ENCODE measurements at places on chromosomes 3 and 15.

- no peak for DNase-seq
Measured at GRCh38 chr3:113213896-113214587, 2.7 kb downstream of the BOC start.

DNA sequence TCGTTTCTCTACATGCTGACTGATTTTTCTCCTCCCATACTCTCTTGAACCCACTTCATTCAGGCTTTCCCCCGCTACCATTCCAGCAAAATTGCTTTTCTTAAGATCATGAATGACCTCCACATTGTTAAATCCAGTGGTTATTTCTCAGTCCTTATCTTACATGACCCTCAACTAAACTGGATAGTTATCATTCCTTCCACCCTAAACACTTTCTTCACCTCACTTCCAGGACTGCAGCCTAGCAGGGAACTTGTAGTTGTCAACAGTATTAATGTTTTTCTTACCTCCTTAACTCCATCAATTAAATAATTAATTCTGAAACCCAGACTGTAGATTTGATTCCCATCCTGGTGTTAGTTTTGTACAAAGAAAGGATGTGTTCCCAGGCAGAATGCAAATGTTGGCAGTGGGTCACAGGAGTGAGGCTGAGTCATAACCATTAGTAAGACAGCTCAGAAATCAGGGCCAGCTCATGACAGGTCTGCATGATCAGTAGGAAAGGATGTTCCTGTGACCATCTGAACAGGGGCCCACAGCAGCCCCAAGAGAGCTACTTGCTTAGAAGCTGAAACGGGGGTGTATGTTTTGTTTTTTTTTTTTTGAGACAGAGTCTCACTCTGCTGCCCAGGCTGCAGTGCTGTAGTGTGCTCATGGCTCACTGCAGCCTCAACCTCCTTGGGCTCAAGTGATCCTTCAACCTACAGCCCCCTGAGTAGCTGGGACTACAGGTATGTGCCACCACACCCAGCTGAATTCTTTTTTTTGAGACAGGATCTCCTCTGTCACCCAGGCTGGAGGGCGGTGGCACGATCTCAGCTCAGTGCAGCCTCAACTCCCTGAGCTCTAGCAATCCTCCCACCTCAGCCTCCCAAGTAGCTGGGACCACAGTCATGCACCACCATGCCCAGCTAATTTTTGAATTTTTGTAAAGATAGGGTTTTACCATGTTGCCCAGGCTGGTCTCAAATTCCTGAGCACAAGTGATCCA is 9.1 kb downstream of the BCL2L10 start:
- no peak for DNase-seq

DNA sequence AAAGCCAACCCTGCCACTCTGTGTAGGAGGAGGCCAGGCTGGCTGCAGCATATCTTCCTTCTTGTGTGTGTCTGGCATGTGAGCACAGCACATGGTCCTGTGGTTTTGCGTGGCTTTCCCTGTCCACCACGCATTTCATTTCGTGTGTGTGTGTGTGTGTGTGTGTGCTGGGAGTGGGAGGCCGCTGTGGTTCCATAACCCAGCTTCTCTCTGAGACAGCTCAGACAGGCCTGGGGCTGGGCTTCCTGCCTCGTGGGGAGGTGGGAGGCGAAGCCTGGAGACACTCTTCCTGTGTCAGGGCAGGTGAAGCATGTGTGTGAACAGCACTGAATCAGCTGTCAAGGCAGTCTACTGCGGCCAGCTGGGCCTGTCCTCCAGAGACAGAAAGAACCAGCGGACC is 16.0 kb upstream of the MRPS22 start:
- no peak for DNase-seq

DNA sequence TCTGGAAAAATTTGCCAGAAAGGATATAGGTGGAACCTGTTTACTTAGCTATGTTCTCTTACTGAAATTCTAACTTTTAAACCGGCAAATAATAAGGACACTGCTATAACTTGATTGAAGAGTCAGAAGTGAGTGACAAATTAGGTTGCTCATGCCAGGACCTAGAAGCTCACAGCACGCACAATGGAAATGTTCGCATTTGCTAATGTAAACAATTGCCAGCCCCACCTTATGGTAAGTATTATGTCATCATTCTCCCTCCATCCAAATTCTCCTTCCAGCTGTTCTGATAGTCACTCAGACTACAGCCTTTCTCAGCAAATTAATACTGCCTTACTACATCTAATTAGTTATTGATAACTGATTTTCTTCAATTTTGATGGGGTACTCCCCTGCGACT is 4.8 kb upstream of the STXBP5L start:
- no peak for DNase-seq

GRCh38 chr3:152026033-152026556 is 152.7 kb downstream of the SUCNR1 start:
- no peak for DNase-seq

GRCh38 chr3:106628407-106628806 is 748.8 kb upstream of the CCDC54 start:
- DNase-seq: no peak

- no peak for DNase-seq
Measured at GRCh38 chr15:36133742-36134141, 445.7 kb upstream of the CDIN1 start.

- DNase-seq: peak; percentile 56
Measured at GRCh38 chr15:85689729-85690128, 105.0 kb downstream of the KLHL25 start.

DNA sequence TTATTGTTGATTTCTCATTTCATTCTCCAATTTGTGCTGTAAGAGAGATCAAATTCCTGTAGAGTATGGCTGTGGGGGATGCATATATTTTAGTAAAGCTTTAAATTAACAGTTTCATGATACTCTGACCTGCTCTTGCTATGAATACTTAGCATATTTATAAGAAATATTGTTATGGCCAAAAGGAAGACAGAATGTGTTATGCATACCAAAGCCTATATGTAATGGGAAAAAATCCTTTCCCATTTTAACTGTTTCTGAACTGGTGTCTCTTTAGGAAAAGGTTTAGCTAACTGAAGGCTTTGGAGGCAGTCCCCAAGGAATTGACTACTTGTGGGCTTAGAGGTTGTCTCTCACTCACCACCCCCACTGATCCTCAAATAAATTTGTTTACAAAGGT is 59.2 kb downstream of the CADPS start:
- no peak for DNase-seq

GRCh38 chr3:137171834-137172603 is 214.2 kb downstream of the IL20RB start:
- no peak for DNase-seq

DNA sequence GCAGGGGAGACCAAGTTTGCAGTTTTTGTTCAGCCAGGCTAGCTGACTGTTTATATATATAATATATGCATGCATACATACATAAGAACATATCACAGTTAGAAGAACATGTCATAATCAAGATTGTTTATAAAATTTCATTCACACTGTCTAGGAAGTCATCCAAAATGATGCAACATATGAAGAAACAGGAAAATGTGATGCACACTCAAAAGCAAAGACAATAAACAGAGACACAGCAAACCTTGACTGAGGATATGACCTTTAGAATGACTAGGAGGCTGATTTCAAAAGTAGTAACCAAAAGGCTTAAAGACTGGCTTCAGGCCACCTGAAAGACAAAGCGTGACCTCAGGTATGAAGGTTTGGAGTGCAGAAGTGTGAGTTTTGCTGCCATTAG is 166.2 kb upstream of the NDN start:
- DNase-seq: no peak

- DNase-seq: no peak
Measured at GRCh38 chr3:55826731-55827496, 339.8 kb upstream of the WNT5A start.

DNA sequence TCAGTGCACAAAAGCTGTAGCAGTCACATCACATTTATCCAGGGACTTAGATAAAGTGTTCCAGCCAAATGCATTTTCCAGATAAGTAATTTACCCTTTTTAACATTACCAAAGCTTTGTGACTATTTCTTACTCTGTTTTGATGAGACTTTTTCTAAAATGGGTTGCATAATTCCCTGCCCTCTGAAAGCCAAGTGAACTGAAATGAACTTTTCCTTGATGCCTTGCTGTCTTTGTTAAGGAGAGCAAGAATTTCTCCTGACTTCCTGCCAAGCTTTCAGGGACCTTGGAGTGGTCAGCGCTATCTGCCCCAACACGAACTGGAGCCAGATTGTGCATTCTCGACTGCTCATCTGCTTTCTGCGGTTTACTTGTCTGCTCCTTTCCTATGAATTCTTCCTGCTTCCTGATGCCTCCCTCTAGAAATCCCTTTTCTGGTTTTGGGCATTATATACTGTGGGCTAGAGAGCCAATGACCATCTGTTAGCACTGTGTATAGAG is 34.8 kb downstream of the EIF4E3 start:
- no peak for DNase-seq

- no peak for DNase-seq
Measured at GRCh38 chr15:76185716-76186115, 125.6 kb downstream of the ETFA start.

- DNase-seq: no peak
Measured at GRCh38 chr3:194105292-194105691, 30.7 kb upstream of the HES1 start.

- DNase-seq: peak; percentile 80
Measured at GRCh38 chr15:81001152-81002008, 657 bp downstream of the TLNRD1 start.

DNA sequence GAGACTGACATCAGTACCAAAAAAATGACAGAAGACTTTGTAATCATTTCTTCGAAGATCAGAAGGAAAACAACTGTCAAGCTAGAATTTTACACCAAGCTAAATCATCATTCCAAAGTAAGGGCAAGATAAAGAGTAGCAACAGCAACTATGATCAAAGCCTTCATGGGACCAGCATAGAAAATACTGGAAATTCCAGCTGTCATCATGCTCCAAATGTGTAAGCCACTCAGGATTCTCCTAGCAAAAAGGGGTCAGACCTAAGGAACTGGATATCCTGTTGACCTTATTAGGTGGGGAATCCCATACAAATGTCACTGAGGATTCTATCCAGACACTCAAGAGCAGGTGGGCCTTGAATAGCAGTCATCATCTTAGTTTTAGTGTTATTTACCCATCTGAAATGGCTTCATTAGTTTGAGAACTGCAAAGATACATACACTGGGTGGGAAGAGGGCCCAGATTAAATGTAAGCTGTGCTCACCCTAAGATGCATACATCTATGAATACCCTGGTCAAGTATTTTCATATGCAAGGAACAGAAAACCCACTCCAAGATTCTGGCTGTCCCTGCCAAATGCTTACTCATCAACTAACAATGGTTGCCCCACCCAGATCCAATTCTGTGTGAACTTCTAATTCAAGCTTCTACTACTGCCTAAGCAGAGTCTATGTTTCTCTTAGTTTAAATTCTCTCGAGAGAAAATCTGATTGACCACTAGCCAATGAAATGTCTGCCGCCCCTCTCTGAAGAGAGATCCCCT is 33.5 kb downstream of the CLDN18 start:
- DNase-seq: no peak

- DNase-seq: no peak
Measured at GRCh38 chr3:118088696-118089095, 946.0 kb downstream of the IGSF11 start.

DNA sequence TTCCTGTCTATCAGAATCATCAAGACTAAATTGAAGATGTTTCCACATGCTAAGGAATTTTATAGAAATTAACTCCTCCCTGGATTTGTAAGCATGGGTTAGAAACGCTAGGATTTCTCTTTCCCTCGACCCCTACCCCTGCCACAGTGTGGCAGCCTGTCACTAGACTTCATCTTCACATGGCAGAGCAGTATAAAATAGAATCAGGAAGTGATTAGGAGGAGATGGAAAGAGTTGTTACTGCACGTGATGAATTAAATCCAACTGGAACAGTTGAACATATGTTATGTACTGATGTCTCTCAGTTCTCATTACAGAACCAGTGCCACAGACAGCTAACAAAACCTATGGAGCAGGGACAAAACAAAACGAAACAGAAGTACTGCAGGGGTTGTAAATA is 130.0 kb upstream of the BNIP2 start:
- no peak for DNase-seq

GRCh38 chr3:20079621-20080020 is 39.4 kb downstream of the KAT2B start:
- DNase-seq: no peak

DNA sequence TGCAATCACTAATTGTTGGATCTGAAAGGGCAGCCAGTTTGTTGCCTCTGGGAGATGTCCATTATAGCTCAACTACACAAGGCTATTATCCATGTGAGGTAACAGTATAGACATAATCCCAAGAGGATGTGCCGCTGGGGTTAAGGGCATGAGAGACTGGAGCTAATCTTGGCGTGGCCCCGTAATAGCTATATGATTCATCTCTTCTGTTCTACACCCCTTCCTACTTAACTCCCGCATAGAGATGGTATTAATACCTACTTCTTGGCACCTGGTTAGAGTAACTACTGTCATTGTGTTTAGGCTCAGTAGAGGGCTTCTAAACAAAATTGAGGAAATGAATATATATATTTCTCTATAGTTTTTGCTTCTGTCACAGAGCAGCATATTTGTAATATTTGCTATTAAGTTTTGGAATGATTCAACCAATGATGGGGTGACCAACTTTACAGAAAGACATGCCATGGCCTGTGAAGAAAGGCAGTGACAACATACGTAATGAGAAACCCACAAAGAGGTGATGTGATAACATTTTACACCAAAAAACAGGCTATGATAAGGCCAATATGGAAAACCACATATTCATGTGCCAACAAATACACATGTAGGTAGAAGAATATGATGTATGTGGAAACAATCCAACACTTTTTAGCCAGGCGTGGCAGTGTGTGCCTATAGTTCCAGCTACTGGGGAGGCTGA is 76.8 kb upstream of the DPH6 start:
- DNase-seq: no peak

DNA sequence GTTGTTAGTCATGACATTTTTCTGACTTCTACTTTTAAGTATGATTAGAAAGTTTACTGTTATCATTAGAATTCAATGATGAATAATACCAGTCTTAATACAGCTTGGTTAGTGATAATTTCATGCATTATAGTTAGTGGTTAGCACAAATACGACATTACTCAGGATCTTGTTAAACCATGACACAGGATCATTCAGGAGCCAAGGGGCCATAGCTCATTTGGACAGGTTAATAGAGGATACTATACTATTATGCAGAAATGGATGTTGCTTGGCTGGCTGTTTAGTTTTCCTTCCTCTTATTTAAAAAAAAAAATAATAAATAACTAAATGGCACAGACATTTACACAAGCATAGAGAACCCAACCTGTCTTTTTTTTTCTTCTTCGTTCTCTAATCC is 55.5 kb downstream of the NSUN3 start:
- DNase-seq: no peak

DNA sequence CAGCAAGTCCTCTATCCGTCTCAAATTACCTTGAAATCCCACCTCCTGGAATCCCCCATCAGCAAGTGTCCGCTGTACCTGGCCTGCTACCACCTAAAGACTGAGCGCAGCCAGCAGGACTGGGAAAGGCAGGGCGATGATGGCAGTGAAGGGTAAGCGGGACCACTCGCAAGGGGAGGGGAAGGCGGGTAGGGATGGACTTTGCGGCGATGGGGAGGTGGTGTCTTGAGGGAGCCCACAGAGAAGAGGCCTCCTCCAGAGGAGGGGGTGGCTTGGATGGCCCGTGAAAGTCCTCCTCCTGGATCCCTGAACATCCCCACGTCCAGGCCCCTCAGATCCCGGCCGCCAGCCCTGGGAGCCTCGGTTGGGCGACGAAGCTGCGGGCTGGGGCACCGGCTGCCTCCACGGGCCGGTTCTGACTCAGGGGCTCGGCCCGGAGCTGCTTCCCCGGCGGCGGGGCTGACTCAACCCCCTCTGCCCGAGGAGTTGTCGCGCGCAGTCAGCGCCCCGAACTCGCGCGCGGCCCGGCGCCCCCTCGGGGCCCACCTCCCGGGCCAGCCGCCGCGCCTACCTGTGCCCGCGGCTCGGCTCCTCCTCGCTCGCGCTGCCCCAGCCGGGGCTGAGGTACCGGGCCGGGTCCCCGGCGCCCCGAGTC is 512 bp downstream of the LARP6 start:
- no peak for DNase-seq

- no peak for DNase-seq
Measured at GRCh38 chr15:60722328-60723112, 243.6 kb upstream of the ICE2 start.

Data from left ventricle myocardium superior (tissue), 1 donor.